ENCODE measurements at places on chromosomes 7 and 10.

DNA sequence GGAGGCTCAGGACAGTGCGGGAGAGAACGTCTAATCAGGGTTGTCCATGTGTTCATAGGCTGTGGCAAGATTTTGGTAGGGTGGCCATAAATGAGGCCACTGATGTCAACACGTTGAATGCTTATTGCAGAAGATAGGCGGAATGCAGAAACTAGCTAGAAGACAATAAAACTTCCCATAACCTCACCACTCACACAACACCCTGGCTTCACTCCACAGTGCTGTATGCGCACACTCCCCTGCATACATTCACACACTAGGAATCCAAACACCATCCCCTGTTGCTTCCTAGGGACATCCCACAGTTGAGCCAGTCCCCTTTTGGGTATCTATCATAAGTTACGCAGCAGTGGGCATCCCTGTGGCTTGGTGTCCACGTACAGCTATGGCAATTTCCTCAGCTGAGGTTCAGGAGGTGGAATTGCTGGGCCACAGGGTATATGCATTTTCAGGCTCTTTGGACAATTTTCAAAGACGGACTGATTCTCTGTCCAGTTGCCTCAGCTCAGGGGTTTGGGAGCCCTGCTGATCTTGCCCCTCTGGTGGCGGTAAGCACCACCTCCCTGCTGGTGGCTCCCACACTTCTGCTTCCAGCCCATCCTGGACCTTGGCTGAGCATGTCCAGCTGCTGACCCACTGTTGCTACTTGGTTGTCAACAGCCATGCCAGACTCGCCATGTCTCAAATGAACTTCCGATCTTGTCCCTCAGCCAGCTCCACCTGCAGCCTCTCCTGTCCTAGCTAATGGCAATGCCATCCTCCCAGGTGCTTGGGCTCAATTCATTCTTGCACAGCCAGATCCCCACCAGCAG, 36.4 kb downstream of the CDH23 start:
- DNase-seq, result peak; percentile 42

DNA sequence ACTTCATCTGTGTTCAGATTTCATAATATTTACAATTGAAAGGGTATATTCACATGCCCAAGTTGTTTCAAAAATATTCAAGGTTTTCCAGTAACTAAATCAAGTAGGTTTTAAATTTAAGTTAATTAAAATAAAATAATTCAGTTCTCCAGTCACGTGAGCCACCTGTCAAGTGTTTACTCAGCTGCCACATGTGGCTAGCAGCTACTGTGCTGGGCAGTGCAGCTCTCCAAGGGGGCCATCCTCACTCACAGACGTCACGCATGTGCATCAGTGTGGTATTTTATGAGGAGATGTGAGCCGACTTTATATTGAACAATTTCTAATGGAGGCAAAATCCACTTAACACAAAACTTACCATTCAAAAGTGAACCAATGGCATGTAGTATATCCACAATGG, 69.7 kb upstream of the CAMK2B start:
- DNase-seq, result no peak

GRCh38 chr7:132541656-132542055, 34.6 kb downstream of the PLXNA4 start:
- DNase-seq, result no peak

GRCh38 chr10:110076559-110077318, 69.0 kb downstream of the ADD3 start:
- peak; percentile 48 for DNase-seq

DNA sequence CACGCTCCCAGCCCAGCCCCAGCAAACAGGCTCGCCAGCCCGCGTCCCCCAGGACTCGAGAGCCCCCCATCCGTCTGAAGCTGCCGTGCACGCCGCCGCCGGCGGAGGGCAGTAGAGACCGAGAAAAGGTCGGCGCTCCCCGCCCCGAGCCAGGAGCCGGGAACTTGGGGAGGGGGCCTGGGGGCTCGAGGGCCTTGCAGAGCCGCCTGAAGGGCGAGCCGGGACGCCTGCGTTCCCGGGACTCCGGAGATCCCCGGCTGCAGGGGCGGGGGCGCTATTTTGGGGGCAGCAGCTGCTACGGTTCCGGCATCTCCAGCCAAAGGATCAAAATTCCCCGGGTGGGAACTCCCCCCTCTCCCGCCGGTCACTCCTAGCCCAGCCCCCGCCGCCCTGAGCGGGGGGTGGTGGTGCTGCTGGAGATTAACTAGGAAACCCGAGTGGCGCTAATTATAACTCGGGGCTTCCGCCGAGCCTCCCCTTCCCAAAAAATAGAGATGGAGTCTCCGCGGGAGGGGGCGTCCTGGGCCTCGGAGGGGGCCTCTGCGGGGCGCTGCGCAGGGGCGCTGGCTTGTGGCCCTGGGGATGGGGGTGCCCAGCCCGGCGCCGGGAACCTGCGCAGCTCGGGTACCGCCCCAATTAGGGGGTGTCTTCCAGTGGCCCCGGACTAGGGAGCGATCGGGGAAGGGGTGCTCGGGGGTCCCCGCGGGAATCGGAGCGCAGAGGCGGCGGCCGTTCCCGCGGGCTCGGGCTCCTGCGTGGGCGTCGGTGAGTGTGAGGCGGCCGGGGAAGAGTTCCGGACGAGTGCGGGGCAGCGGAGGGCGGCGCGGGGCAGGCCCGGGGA, 608 bp downstream of the ACHE start:
- DNase-seq, result peak; percentile 77

GRCh38 chr10:27258838-27259812, 18.5 kb upstream of the ACBD5 start:
- peak; percentile 31 for DNase-seq

GRCh38 chr10:63573068-63573697, 52.0 kb downstream of the REEP3 start:
- DNase-seq, result no peak

Data from femur (tissue), 1 donor.